ENCODE measurements at places on chromosomes 12 and 14.

- no peak for DNase-seq
Observed at GRCh38 chr12:103915306-103915705, 14.9 kb upstream of the HSP90B1 start.

DNA sequence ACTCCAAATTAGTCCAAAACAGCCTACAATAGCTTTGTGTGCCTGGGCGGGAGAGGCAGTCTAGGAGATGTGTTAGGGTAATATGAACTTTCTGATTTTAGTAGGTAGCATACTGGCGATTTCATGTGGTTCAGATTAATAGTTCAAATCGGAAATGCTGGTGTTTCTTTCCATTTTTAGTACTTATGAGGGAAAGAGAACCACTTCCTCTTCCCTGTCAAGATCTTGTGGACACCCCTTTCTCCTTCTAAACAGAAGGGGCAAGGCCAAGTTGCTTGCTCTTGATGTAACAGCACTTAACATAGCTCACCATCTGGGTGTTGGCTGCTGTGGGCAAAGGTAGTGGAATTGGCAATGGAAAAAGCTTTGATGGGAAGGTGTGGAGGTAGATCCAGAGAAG lies 32.2 kb upstream of the IGF1 start:
- no peak for DNase-seq

DNA sequence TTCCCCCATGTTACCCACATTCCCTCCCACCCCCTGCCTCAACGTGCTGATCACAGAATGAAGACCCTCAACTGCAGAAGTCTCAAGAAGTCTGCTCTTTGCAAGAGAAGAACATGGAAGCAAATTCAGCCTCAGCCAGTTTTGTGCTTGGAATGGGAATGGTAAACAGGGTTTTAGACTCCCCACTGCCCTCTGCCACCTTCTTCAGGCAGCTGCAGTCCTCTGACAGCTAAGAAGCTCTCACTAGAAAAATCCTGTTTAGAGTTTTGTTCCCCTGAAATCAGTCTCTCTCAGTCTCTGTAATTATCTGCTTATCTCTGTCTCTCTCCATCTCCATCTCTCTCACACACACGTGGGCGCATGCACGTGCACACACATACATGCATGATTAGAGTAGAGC lies 85.4 kb downstream of the CRACR2A start:
- no peak for DNase-seq

DNA sequence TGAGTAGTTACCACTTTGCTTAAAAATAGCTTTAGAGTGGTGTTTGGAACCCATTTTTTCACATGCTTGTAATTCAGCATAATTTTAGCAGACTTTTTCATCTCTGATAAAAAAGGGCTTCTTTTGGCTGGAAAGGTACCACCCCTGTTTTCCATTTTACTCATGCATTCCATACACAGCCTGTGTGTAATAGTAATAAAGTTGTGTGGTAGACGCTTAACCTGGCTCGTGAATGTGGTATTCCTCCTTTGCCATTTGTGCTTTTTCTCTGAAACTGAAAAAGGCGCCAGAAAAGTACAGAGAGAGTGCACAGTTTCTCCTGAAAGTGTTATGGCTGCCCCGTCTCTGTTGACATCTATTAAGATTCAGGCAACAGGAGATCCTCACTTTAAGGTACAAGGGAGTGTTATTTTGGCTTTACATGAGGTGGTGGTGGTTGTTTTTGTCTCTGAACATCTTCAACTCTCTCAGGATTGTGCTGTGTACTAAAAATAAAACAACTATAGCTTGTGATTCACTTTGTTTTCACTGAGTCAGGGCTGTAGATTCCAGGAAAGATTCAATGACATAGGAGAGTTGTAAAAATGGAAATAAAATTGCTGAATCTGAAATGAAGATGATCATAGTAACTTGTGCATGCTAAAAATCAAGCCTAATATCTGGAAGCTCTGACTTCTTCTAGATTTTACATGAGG lies 45.6 kb upstream of the MIS18BP1 start:
- DNase-seq, result no peak

DNA sequence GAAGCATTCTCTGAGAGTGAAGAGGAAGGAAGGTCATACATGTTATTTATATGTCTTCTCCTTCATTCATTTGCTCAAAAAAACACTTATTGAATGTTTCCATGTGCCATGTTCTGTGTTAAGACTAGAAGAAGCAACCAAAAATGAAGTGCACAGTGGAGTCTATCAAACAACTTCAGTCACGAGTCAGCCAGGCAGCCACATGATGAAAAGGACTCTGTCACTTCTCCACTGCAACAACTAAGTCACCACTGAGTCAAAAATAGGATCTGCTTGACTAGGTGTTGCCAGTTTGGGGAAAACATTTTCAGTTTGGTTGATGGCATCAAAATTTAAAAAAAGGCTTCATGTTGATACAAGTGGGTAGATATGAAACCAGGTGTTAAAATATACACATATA lies 142.5 kb downstream of the PDE3A start:
- DNase-seq, result no peak

- DNase-seq, result no peak
Observed at GRCh38 chr12:68855111-68855510, 47.1 kb downstream of the MDM2 start.

DNA sequence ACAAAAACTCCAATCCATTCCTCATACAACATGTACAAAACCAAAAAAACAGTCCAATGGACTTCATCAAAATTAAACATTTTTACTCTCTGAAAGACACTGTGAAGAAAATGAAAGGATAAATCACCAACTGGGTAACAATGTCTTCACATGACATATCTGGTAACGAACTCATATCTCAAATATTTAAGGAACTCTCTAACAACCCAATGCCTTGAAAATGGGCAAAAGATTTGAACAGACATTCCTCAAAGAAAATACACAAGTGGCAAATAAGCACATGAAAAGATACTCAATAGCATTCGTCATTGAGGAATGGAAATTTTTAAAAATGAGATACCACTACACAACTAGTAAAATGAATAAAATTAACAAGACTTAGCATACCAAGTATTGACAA lies 198.7 kb upstream of the RASSF8 start:
- no peak for DNase-seq

DNA sequence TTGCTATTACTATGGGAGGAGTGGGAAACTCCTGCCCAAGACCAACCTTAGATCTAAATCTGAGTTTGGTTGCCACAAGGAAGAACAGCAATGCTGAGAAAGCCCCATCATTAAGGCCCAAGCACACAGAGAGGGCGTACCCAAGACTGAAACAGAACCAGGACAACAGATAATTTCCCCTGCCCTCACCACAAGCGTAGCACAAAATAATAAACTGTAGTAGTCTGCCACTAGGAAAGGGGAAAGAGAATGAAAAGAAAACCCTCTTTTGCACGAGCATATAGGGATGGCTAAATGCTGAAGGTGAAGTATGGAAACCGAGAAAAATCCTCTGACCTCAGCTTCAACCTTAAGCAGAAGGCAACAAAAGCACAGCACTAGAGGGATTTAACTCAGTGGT lies 76.5 kb upstream of the DHRS4 start:
- DNase-seq, result no peak

DNA sequence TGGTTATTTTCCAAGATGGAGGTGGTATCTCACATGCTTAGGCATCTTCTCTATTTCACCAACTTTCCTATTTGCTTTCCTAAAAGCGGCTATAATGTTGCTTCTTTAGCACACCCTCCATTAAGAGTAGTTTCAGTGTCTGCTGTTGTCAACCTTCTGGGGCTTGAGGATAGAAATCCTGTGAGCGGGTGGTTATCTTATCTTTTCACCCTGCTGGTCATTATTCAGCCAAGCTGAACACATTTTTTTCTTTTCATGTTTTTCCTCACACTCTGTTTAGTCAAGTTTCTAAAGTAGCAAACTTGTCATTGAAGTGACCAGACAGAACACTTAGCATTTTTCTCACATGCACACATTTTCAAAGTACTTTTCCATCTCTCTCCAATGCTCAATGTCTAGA lies 104.5 kb downstream of the SLC8A3 start:
- no peak for DNase-seq

DNA sequence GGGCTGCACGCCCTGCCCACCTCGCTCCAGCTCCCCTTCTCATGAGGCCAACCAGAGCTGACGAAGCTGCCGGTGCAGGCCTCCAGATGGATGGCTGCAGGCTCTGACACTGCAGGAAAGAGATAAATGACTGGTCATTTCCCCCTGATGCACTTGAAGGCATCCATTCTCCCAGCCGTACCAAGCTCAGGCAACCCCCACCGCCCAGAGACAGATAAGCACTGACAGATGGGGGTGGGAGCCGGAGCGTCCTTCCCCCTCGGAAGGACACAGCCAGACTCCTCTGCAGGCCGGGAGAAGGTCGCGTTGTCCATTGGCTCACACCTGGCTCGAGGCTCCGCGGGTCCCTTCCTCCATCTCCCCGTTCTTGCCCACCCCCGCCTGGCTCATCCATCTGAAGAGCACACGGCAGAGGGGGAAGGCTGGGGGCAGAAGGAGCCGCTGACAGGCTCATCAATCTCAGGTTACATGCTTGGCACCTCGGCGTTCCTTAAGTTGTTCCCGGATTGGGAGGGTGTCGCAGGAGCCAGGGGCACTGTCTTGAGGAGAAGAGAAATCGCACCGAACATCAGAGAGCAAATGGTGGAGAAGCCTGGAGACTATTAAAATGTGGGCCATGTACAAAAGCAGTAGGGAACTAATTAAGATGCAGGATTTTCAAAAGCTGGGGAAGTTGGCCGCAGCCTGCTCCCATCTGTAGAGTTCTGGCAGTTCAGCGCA lies 151.6 kb downstream of the DPF3 start:
- DNase-seq, result peak; percentile 39

GRCh38 chr12:132319359-132319950 lies 9.9 kb downstream of the GALNT9 start:
- DNase-seq, result no peak

DNA sequence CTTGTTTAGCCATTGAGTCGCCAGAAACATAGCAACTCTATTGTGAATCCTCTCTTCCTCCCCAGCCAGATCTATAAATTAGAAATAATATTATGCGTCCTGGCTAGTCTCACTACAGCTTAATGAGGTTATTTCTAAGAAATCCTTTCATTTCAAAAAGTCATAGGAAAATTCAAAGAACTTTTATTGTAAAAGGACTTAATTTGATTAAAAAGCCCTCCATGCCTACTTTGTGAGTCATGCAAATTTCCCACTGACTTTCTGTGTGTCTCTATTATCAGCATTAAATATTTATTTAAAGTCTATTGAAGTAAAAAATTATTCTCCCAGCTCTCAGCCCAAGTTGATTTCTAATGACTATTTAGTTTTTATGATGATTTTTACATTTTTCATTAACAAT lies 160.7 kb downstream of the PHLDA1 start:
- DNase-seq, result no peak

DNA sequence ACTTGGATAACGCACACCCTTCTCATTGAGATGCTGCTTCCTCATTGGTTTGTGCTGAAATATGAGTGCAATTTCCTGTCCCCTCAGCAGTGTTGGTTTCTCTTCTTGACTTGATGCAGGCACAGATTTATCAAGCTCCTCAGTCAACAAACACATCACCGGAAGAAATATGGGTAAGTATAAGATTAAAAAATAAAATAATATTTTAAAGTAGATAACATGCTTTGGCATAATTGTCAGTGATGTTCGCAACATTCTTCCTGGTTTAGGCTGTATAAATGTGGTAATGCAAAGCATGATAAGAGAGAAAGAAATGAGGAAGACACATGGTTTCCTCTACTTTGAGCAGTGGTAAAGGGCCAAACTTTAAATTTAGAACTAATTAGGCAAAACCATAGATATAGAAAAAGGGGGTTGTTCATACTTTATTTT lies at the start of gene GPR65:
Gene GPR65, plus strand, starts transcription at position 86 of the 432 bp plus-strand sequence. CDS start 5,713 bp downstream, outside the sequence.
- no peak for DNase-seq

DNA sequence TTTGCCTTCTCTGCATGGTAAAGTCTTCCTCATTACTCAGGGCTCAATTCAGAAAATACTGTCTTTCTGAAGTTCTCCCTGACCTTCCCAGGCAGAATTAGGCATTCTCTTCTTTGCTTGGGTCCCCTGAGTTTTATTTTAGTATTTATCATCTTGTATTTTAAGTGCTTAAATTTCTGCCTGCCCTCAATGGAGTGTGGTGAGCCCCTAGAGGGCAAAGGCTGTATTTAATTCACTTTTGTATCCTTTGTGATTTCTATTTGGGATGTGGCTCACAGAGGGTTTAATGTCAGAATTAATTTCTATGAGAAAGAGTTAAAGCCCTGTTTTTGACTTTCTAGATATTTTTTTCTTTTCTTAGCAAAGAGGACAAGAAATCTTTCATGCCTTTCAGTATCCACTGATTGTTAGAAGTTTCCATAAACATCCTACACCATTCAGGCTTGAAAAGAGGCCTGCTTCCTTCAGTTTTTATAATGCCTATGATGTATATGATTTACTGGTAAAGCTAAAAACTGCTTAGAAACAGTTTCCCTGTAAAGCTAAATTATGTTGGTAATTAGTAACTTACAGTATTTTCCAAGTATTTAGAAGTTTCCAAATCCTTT lies 55.6 kb upstream of the PTPRB start:
- no peak for DNase-seq

GRCh38 chr12:81874586-81874985 lies 115.4 kb upstream of the PPFIA2 start:
- DNase-seq, result no peak

DNA sequence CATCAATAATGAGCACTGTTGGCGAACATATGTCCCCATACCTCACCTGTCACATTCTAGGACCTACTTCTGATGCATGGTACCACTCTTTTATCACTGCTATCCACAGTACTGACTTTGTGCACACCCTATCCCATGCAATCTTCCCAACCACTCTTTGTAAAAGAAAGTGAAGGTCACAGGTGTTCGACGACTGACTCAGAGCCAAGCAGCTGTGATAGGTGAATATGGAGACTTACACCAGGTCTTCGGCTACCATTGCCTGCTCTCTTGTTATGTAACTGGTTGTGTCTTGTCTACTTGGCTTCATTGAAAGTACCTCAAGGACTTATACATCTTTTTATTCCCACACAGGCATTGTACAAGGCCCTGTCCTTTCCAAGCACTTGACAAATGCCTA lies 169.0 kb downstream of the ANO2 start:
- no peak for DNase-seq

DNA sequence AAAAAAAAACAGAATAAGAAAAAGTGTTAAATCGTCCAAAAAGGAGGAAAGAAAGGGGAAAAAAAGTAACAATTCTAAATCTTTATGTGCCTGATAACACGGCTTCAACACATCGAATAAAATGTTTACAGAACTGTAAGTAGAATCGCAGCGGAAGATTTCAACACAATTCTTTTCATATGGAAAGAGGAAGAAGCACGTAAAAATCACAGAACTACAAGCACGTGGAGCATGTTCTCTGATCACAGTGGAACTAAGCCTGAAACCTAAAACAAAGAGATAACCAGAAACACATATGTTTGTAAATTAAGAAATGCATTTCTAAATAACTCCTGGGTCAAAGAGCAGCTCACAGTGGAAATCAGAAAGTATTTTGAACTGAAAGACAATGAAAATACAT lies 8.7 kb downstream of the CLEC7A start:
- no peak for DNase-seq

- no peak for DNase-seq
Observed at GRCh38 chr14:103868242-103868897, 21.0 kb upstream of the PPP1R13B start.
